ENCODE measurements at places on chromosomes 11 and 22.

GRCh38 chr11:47904048-47904447 is 55.9 kb upstream of the NUP160 start:
- no peak for DNase-seq

- no peak for DNase-seq
Observed at GRCh38 chr11:108985236-108985944, 320.5 kb downstream of the DDX10 start.

- DNase-seq, result no peak
Observed at GRCh38 chr11:19345848-19346681, 105.3 kb upstream of the E2F8 start.

GRCh38 chr11:41533761-41534160 is 74.3 kb upstream of the LRRC4C start:
- no peak for DNase-seq

- no peak for DNase-seq
Observed at GRCh38 chr11:44542372-44542771, 23.1 kb upstream of the CD82 start.

GRCh38 chr11:133383689-133384088 is 148.6 kb downstream of the OPCML start:
- DNase-seq, result no peak

DNA sequence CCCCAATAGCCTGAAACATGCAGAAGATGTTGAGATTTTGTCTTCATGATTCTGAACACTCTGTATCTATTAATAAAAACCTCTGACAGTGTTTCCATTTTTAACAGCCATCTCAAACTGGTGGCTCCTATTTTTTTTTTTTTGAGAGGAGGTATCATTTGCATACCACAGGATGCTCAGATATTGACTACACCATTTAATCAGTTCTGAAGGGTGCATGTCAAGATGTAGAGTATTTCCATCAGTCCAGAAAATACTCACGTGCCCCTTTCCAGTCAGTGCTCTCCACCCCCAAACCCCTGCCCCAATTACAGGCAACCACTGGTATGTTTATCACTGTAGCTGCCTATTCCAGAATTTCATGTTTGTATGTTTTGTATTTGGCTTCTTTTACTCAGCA is 85.3 kb upstream of the SORL1-AS1 start:
- no peak for DNase-seq

DNA sequence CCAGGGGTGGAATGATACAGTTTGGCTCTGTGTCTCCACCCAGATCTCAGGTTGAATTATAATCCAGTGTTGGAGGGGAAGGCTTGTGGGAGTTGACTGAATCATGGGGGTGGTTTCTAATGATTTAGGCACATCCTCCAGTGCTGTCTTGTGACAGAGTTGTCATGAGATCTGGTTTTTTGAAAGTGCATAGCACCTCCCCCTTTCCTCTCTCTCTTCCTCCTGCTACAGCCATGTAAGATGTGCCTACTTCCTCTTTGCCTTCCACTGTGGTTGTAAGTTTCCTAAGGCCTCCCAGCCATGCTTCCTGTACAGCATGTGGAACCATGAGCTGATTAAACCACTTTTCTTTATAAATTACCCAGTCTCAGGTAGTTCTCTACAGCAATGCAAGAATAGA is 45.1 kb downstream of the THAP12 start:
- no peak for DNase-seq

DNA sequence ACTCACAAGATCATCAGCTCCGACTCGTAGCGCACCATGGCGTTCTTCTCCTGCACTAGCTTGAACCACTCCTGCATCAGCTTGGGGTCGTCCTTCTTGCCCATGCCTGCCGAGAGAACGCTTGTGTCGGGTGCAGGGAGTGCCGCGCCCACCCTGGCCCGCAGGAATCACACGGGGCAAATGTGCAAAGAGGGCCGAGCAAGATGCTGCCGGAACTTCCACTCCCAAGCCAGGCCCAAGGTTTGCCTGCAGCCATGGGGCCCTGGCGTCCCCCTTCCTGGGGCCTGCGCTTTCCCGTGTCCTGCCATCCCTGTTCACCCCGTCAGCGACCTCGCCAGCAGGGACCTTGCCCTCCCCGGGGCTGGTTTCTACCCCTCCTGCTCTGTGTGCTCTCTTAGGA is 16.9 kb upstream of the BID start:
- DNase-seq, result no peak

- DNase-seq, result peak; percentile 48
Observed at GRCh38 chr11:65780770-65781151, at the start of gene AP5B1. Gene AP5B1 (minus strand): TSS chr11:65780976. CDS start chr11:65780591, 385 bp downstream.

- no peak for DNase-seq
Observed at GRCh38 chr11:45761659-45762058, 43.3 kb upstream of the SLC35C1 start.

Data from stimulated activated CD8-positive, alpha-beta memory T cell treated with anti-CD3 and anti-CD28 coated beads, Interleukin-7, amount 100 ng/mL, for 1 hour (primary cell).